Hippocampal formation (tissue), 2 donors: ENCODE measurements at places on chromosomes 1 and 21.

GRCh38 chr1:7223334-7224080 lies 438.3 kb downstream of the CAMTA1 start:
- no peak for DNase-seq

GRCh38 chr1:77051425-77051824 lies 167.8 kb downstream of the PIGK start:
- no peak for DNase-seq

- no peak for DNase-seq
These were observed 675.5 kb upstream of the CXADR start for GRCh38 chr21:16837321-16837720.

- no peak for DNase-seq
These were observed 70.8 kb upstream of the SIM2 start for GRCh38 chr21:36628106-36628505.

DNA sequence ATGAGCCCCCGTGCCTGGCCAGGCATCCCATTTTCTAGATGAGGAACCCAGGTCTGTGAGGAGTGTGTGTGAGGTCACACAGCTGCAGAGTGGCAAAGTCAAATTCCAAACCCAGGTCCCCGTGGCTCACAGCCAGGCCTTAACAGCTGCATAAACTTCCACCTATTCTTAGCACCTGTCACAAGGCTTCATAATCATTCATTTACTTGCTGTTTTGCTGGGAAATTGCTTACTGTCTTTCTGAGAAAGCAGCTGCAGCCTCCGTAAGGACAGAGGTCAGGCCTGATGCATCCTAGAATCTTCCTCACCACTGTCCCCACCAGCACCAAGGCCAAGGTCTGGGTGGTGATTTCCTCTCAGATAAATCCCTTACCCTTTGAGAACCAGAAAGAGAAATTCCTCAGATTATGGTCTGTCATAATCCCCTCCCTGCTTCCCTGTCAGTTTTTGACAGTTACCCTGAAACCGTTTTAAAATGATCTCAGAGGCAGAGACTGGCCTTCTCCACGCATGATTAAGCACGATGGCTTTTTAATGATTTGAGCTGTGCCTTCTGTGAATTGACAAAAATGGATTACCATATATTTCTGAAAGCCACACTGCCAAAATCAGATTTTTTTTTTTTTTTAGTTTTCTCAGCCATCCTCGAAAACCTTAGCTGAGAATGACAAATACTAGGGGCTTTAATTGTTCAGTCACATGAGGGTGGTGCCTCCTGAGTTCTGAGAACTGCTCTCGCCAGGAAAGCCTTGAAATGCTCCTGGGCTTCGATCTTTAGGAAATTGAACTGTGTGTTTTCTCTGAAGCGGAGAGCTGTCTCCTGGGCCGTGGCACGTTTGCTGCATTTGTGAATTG lies 70.0 kb upstream of the SELENON start:
- no peak for DNase-seq

- no peak for DNase-seq
These were observed 11.6 kb upstream of the CD1D start for GRCh38 chr1:158169105-158169504.

DNA sequence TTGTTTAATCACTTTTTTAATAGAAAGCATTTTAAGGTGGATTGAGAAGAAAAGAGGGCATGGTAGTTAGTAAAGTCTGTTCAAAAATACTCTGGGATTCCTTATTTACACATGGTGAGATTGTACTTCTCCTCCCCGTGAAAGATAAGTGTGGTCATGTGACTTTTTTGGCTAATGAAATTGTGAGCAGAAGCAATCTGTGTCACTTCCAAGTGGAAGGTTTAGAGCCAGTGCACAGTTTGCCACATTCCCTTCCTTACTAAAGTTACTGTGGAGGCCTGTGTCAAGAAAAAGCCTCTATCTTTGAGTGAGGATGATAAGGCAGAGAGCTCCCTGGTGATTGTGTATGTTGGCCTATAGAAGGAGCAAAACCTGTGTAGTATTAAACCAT lies 471.3 kb downstream of the OMA1 start:
- no peak for DNase-seq

- DNase-seq: no peak
These were observed 4.7 kb upstream of the CAPZB start for GRCh38 chr1:19489996-19490395.

- no peak for DNase-seq
These were observed 6.9 kb downstream of the PAX7 start for GRCh38 chr1:18637511-18637960.

- DNase-seq: no peak
These were observed 399.6 kb downstream of the TBX15 start for GRCh38 chr1:118588566-118588965.

- peak; percentile 57 for DNase-seq
These were observed 9.9 kb downstream of the ANGPTL7 start for GRCh38 chr1:11198851-11199594.

GRCh38 chr1:243729956-243730355 lies 120.1 kb downstream of the AKT3 start:
- DNase-seq: no peak

GRCh38 chr1:183349201-183349711 lies 68.9 kb downstream of the NMNAT2 start:
- peak; percentile 22 for DNase-seq

- no peak for DNase-seq
These were observed 136.0 kb upstream of the KLHDC7A start for GRCh38 chr1:18344755-18345154.

DNA sequence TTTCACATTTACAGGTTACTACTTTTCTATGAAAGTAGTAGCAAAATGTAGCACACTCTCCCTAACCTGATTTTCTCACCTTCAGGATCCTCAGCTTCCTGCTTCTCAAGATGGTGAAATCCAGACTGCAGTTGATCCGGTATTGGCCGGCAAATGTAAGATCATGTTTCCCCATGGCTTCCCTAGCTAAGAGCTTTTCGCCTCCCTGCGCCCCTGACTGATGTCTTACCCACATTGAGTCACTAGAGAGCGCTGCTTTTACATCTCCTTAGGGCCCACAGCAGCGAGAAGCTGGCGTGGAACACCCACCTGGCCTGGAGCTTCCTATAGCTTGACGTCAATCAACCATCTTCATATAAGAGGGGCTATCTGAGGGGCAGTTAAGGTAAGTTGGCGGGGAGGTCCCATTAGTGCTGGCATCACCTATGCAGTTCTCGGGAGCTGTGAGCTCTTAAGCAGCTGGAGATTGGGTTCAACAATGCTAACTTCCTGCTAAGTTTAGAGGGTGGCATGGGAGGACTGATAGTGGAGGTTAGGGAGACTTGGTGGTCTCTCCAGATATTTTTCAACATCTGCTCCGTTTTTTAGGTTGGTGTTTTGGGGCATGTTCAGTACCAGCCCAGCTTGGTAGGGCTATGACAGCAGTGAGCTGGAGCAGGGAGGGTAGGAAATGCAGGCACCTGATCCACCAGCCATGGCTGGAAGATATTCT lies 5.5 kb downstream of the PTPN7 start:
- peak; percentile 46 for DNase-seq

DNA sequence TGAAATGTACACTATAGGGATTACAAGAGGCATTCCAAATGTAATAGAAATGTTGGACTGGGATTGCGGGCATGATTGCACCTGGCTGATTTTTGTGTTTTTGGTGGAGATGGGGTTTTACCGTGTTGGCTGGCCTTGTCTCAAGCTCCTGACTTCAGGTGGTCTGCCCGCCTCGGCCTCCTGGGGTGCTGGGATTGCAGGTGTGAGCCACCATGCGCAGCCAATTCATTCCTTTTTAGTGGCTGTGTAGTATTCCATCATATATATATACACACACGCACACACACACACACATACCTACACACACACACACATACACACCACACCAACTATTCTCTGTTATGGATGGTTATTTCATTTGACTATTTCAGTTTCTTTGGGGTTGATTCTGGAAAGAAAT lies 4.7 kb upstream of the ATP6V1G3 start:
- DNase-seq: no peak

GRCh38 chr1:39086386-39086785 lies 60.2 kb downstream of the NDUFS5 start:
- DNase-seq: no peak

- DNase-seq: no peak
These were observed 20.5 kb downstream of the RCSD1 start for GRCh38 chr1:167650269-167651160.

DNA sequence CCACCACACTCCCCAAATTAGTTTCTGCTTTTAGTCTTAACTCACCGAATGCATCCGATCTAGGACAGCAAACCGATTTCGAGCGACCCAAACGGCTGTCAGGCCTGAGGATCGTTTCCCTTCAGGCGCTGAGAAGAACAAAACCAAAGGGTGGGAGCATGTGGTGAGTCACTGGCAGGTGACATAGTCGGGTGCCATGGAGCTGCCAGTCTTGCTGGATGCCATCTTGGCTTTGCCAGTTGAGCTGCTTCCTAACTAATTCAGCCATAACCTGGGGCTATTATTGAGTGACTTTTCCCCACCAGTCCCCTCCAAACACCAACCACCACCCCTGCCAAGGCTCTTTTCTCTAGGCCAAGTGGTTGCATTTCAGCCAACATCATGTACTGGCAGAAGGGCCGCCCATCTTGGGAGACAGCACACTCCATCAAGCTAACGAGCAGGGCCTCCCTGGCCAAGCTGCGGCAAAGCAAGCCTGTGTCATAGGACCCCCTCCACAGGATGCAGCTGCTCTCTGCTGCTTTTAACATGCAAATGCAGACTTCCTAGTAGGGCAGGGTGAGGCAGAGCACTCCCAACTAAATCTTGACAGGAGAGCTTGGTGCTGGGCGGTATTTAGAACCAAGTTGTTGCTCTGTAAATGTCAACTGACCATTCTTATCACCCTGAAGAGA lies 22.3 kb upstream of the PEX19 start:
- DNase-seq: no peak
